ENCODE measurements at places on chromosomes 3 and 15. TPM values are rescaled to one million over a fixed set of nuclear protein-coding genes. Genes with fewer than 3 reads are reported as not detected.

AADACL2 gene
- total RNA-seq: not detected

GRCh38 chr3:116037954-116038911 lies 407.1 kb downstream of the LSAMP start:
- no peak for DNase-seq
- H3K27me3 ChIP-seq: no peaks in the 10 kb centered on the region
- no peak overlapping the region for H3K27ac ChIP-seq
- H3K4me1 ChIP-seq: no peaks in the 10 kb centered on the region
- H3K36me3 ChIP-seq: no peaks in the 10 kb centered on the region

- DNase-seq: no peak
- H3K27ac ChIP-seq: no peak overlapping the region
- H3K36me3 ChIP-seq: no peaks in the 10 kb centered on the region
- H3K4me1 ChIP-seq: no peaks in the 10 kb centered on the region
Observed at GRCh38 chr3:20904671-20905070, 718.7 kb upstream of the SGO1 start.

DNA sequence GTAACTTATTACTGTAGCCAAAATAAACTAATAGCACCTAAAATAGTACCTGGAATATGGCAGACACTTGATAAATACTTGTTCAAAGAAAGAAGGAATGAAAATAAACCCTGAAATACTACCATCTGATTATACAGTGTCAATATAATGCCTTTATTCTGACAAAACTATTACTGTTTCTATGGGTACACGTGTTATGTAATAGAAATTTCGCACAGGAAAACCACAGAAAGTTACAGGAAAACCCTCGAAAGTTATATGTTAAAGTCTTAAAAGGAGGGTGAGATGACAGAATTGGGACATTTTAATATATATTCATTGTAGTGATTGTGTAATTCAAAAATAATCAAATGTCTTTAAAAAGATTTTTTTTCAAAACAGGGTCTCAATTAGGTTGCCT lies 28.8 kb downstream of the ETFA start:
- no peak overlapping the region for H3K27ac ChIP-seq
- no peak for DNase-seq
- no peaks in the 10 kb centered on the region for H3K27me3 ChIP-seq
- peaks cover 46% of the 10 kb centered on the region for H3K36me3 ChIP-seq
- no peak overlapping the region for H3K4me3 ChIP-seq

DNA sequence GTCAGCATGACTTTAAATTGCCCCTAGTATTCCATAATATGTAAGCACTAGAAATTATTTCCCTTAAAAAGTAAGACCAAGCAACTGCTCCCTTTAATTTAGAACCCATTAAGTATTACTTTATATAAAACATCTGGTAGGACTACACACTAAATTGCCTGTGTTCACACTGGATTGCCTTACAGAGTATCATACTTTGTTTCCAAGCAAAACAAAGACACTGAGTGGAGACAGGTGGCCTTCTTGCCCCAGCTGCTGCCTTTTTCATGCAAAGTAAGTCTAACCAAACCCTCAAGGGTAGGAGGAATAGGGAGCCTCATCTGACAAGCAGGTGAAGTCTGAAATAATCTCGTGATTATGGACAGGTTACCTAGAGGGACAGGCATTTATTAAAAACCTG lies 87.3 kb downstream of the PEX5L start:
- no peak for DNase-seq
- H3K4me3 ChIP-seq: no peak overlapping the region
- no peaks in the 10 kb centered on the region for H3K4me1 ChIP-seq
- H3K27ac ChIP-seq: no peak overlapping the region
- peaks cover 2% of the 10 kb centered on the region for H3K27me3 ChIP-seq

LRRN1 gene
- 0.44 TPM for total RNA-seq

All from CD4-positive, CD25-positive, alpha-beta regulatory T cell (primary cell).